ENCODE measurements at places on chromosomes 1 and 21.

DNA sequence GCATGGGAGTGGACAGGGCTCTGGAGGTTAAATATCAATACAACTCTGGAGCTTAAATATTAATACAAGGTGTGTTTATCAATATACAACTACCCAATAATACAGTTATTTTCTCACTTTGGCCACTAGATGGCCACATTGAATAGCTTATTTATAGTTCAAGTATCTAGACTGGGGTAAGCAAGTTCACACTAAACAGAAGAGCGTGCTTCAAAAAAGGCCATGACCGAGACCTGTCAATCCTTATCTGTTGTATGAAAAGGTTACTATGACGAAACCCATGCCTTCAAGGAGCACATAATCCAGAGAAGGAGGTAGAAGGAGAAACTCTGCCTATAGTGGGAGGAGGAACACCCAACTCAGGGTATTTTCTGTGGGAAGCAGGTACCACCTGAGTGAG lies 29.1 kb downstream of the CHML start:
- no peak for DNase-seq

- no peak for DNase-seq
Measured at GRCh38 chr1:18549106-18549505, 68.4 kb downstream of the KLHDC7A start.

DNA sequence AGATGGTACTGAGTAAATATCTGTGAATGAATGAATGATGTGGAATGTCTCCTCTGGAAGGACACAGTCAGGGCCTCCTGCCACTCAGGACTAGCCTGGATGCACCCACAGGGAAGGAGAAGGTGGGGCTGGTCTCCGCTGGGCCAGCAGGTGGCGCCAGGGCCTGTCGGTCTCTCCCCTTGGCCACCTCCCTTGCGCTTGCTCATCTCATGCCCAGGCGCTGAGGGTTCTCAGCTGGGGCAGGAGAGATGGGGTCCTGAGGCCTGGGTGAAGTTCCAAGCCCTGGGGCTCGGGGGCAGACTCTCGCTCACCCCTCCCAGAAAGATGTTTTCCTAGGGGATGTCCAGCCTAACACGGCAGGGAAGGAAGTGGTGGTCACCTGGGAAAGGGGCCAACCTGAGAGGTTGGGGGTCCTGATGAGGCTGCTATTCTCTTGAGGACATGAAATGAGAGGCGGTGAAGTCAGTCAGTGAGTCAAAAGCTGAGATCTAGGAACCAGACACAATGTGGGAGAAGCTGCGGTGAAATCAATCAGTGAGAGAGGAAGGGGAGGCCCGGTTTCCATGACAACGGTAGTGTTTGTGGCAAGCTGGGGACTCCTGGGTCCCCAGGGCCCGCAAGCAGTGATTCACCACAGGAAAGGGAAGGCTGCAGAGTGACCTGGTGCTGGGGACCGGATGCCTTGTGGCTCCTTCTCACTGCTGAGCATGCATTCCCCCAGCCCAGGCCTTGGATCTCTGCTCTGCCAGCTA lies 14.6 kb upstream of the MEX3A start:
- peak; percentile 95 for DNase-seq

DNA sequence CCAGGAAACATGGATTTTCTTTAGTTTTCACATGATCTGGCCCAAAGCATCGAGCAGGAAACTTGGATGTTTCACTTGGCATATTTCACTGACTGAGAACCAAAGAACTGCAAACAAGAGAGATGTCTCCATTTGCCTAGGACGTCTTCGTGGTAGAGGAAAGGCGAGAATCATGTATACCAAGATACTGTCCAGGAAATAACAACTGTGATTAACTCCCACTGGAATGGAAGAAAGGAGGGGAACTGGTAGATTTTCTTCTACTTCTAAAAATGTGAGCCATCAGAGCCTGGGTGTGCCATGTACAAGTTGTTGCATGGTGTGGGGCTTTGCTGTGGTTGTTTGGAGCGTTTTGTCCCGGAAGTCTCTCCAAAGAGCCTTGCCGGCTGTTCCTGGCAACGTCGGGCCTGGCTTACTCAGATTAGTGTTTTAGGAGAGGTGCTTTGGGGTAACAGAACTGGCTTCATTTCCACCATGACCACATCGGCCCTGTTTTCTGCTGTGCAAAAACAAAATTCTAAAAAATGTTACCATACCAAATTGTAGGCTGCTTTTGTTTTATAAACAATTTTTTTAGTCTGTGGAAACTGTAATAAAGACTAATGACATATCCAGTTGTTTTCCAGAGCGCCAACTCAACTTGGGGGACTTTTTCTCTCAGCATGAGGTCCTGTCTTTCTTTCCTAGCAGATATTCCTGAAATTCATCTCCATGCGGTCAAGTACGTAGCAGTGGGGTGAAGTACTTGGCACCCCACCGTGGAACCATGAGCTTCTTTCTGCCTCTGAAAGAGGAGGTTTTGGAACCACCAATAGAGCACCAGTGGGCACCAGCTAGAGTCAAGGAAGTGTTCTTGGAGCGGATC lies 118.3 kb downstream of the TM2D1 start:
- no peak for DNase-seq

GRCh38 chr1:119768778-119769177 lies at the start of gene HMGCS2:
HMGCS2 (minus strand) TSS chr1:119768905; CDS start chr1:119768844, 61 bp downstream.
- no peak for DNase-seq

GRCh38 chr1:67211589-67212563 lies 45.6 kb downstream of the IL23R start:
- DNase-seq = no peak

GRCh38 chr1:78080767-78081166 lies 35.0 kb downstream of the GIPC2 start:
- DNase-seq = no peak

DNA sequence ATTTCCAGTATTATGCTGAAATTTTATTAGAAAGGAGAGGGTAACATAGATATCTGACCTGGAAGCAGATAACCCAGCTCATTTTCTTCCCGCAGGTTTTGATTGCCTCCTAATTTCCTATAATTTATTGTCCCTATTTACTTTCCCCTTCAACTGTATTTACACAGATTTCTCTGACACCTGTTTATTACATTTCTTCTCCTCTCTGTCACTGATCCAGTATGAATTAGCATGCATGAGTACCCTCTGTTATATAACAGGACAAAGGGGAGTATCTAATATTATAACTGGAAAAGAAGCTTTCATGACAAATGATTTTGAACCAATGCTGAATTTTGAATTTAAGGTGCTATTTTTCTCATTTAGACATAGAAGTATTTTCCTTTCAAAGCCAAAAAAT lies 37.4 kb downstream of the DENND1B start:
- no peak for DNase-seq

- no peak for DNase-seq
Measured at GRCh38 chr1:177854951-177855350, 114.9 kb downstream of the SEC16B start.

- no peak for DNase-seq
Measured at GRCh38 chr1:247077213-247077612, 1.4 kb downstream of the ZNF670 start.

- DNase-seq = no peak
Measured at GRCh38 chr1:218346391-218347204, 1.5 kb downstream of the TGFB2 start.

GRCh38 chr21:14766241-14766640 lies 220.1 kb upstream of the SAMSN1 start:
- no peak for DNase-seq

DNA sequence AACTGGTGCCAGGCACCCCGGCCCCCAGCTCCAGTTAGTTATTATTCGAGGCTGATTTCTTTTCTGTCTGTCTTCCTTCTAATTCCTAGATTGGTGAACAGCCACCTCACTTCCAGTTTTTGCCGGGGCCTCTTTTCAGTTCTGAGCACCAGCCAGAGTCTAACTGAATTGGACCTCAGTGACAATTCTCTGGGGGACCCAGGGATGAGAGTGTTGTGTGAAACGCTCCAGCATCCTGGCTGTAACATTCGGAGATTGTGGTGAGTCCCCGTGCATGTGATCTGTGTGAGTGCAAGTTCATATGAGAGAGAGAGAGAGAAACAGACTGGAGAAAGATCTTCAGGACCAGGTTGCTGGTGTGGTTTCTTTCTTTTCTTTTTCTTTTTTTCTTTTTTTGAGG lies 13.5 kb downstream of the NLRP3 start:
- DNase-seq = no peak

Data from stimulated activated CD8-positive, alpha-beta memory T cell treated with anti-CD3 and anti-CD28 coated beads, Interleukin-7, amount 100 ng/mL, for 48 hours (primary cell).